ENCODE measurements at places on chromosomes 1 and 21.
A peak's percentile ranks its signal among the peaks of the same experiment; 100 is the strongest.

GRCh38 chr1:165395478-165395877, 39.0 kb upstream of the LMX1A start:
- DNase-seq = no peak

DNA sequence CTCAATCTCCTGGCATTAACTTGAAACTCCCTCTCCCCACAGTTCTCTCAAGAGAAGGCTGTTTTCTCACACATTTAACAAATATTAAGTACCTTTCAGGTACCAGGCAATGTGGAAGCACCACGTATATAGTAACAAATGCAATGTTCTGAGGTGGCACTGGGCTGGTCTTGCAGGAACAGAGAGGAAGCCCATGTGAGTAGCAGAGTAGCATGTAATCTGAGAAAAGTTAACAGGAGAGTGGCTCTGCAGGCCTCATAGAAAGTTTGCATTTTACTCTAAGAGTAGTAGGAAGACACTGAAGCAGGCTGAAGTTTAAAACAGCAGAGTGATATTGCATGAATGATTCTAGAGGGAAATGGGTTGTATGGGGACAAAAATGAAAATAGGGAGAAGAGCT, 21.0 kb downstream of the ZNF281 start:
- no peak for DNase-seq

- peak; percentile 50 for DNase-seq
Observed at GRCh38 chr1:92877792-92878191, 46.0 kb downstream of the RPL5 start.

GRCh38 chr1:226845624-226846023, 24.8 kb upstream of the PSEN2 start:
- no peak for DNase-seq

DNA sequence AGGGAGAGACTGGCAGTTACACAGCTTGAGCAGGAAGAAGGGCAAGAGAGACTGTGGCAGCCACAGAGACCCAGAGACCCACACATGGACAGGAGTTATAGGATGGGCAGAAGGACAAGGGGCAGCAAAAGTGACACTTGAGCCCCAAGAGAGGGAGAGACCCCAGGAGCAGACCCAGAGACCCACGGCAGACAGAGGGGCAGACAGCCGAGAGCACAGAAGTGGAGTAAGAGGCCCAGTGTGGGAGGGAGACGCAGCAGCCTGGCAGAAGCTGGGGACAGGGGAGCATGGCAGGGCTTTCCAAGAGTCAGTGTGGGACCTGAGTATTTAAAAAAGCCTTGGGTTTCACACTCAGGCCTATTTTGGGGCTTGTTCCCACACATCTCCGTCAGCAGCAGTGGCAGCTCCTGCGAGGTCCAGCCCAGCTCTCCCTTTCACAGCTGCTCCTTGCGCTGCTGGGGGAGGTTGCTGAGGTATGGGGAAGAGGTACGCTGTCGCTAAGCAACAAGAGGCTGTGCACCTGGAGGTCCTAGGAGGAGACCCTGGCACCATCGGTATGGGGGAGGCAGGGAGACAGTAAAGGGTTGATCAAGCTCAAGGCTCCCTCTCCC, 9.0 kb upstream of the MEF2D start:
- no peak for DNase-seq

DNA sequence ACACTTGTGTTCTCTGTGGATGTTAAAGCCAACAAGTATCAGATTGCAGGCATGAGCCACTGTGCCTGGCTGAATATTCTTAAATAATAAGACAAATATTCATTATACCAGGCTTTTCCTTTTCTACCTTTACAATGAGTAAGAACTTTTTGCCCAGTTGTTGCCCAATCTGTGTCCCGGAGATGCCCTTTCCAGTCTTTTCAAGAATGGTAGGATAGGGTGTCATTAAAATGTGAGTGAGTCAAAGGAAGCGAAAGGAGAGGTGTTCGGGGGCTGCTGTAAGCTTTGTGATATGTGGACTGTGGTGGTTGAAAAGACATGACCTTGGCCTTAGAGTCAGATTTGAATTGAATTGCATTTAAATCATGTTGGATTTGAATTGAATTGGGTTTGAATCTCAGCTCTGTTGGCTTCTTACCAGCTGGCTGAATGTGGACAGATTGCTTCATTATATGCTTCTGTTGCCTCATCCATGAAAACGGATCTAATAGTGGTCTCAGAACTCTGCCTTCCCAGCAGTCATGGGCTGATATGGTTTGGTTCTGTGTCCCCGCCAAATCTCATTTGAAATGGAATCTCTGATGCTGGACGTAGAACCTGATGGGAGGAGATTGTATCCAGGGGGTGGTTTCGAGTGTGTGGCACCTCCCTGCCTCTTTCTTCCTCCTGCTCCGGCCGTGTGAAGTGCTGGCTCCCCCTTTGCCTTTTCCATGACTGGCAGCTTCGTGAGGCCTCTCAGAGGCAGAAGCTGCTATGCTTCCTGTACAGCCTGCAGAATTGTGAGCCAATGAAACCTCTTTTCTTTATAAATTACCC, 22.7 kb upstream of the AADACL3 start:
- DNase-seq = peak; percentile 11

DNA sequence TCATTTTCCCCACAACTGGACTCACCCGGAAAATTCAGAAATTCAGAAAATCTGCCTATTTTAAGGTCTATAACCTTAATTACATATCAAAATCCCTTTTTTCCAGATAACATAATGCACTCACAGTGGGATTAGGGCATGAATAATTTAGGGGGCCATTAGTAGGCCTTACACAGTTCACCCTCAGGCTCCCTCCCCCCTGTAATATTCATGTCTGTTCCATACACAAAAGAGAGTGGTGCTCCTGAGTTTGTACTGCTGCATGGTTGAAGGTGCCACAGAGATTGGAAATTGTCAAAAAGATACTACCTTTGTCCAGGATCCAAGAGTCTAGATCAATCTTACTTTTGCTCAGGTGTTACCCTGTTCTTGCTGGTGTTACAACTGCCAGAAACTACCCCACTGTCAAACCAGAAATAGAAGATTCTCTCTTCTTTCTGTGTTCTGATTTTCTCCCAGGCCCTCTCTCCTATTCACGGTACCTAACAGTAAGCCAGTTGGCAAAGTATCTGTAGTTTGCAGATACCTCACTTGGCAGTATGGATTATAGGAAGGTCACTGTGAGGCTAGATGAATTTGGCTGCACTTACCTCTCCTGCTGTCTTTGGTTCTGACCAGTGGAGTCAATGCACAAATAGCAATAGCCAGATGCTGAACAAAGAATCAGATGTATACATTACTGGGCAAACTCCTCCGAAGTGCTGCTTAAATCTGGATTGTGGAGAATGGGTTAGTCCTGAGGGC, 53.2 kb downstream of the C1orf198 start:
- DNase-seq = no peak

DNA sequence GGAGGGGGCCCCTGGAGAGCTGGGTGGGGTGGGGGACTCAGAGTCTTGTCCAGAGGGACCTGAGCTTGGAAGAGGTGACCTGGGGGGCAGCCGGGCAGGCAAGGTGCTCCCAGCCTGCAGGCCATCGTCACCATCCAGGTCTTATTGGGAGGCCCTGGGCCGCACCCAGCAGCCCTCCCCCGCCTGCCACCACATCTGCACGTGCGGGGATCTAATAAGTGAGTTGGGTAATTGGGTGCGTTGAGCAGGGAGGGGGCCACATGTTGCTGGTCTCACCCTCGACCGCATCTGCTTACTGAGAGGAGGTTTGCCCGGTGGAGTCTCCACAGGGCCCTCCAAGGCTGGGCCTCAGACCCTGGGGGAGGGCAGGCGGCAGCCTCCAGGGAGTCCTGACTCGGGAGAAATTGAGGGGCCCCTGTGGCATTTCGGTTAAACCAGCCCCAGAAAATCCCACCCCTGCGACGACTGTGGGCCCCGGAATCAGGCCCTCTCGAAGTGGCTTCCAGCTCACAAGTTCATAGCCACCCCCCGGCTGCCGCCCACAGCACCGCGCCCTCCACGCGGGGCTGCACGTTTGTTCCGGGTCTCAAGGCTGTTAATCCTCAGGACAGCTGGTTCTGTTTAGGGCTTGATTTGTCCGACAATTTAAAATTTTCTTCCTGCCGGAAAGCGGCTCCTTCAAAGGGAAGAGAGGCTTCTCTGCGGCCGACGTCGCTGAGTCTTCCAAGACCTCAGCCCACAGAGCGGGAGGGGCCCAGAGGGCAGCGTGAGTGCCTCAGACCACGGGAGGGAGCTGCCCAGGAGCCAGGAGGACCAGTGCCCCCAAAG, 14.7 kb upstream of the COL6A2 start:
- peak; percentile 94 for DNase-seq

- no peak for DNase-seq
Observed at GRCh38 chr1:113040718-113041412, 32.1 kb upstream of the LRIG2 start.

DNA sequence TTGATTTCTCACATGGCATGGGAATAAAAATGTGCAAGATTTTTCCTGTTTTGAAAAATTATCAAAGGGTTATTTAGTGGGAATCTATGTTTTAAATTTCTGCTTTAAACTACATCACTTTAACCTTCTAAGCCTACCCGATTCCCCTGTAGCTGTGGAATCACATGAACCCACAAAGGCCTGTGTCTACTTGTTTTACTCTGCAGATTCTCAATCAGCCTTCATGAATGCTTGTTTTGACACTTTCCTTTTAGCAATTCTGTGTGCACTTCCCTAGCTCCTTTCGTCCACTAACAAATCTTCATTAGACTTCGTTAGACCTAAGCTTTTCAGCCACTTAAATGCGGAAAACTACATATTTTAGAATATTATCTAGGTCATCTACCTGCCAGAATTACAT, 56.0 kb upstream of the C1orf21 start:
- DNase-seq = no peak

DNA sequence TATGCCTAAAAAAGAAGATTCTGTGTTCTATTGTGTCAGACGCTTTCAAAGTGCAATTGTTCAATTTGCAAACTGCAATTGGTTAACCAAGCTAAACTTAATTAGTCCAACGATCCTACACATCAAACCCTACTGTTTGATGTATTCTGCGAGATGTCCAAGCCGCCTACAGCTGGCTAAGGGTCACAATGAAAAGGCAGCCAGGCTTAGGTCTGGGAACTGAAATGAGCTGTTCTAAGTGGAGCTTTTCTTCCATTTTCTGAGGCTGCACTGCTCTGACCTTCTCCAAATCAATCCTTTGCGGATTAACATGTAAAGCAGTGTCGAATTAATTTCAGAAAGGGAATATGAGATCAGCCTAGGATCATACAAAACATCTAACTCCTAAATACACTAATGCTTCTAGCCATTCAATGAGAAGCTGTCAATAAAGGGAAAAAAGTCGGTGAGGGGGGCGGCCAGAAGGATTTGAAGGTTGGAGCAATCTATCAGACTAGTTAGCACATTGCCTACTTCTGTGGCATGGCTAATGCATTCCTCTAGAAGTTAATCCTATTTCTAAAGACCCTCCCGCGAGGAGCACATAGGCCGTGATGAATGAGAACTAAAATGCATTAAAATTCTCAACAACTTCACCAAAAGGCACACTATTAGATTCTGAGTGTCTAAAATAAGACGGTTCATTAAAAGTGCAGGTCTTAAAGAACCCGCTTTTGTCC, 119.0 kb downstream of the SIM2 start:
- no peak for DNase-seq

DNA sequence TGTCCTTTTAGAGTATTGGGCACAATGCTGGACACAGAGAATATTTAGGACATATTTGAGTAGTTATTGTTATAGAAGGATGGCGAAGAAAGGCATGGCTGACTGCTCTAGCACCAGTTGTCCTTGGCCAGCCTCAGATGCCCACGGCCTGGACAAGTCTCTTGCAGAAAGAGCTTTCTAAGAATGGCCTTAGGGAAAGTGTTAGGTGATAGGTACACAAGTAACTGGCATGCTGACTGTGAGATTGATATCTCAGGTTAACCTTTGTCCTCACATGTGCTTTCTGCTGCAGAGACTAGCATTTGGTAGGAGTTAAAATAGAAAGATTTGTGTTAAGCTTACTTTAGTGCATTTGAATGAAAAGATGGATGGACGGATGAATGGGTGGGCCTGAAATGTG, 10.1 kb downstream of the SFT2D2 start:
- DNase-seq = no peak

GRCh38 chr1:91020967-91021685, 709 bp downstream of the ZNF644 start:
- DNase-seq = peak; percentile 86

GRCh38 chr1:233372218-233373120, 44.9 kb downstream of the MAP3K21 start:
- no peak for DNase-seq

DNA sequence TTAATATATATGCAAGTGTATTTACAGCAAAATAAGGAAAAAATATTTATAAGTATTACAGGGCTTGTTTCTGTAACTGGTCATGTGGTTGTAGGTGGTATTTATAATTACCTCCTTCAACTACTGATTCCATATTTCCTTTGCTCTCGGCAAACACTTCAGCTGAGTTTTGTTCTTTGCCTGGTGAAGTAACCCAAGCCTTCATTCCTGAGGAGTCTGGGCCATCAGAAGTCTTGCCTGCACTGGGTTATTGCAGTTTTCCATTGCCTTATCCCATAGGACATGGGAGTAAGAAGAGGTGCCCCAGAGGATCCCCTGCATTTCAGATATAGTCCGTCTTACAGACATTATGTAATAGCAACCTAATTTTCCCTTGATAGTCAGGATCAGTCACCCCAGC, 23.8 kb downstream of the MARK1 start:
- no peak for DNase-seq

DNA sequence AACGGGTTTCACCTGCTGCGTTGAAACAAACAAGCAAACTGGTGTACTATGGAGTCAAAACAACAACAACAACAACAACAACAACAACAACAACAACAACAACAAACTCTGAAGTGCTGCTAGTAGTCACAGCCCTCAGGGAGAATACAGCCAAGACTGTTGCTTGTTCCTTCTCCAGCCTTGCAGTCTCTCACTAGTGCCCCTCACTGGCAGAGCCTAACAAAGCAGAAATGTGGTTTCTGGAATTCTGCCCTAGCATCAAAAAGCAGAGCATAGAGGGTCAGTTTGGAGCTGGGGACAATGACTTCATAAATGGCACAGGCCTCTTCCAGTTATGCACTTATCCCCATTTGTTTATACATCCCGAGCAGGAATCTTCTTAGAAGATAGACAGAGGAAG, 187.4 kb downstream of the KCNK2 start:
- no peak for DNase-seq

DNA sequence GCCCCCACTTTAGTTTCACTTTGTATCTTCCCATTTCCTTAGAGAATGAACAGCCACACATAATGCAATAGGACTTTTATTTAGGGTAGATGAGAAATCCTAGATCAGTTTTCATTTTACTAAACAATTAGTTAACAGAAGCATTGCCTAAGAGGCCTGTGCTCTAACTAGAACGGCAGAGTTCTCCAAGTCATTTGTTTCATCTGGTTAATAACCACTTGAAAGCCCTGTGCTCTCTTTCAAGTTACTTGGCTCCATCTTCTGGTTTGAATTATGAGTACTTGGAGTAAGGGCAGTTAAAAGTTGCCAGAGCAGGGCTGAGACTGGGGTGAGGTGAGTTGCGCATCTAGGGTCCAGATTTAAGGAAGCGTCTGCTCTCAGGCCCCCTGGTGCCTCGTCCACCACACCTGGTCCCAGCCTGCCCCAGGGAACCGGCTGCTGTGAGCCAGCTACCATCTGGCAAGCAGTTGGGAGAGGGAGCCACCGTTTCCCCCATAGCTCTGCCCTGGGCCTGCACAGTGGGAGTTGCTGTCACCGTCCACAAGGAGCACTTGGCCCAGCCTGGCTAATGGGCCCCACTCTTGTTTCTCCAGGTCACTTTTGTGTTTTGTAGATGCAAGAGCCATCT, 18.1 kb upstream of the SLC44A3 start:
- DNase-seq = peak; percentile 83

All from foreskin fibroblast (primary cell).